ENCODE measurements at places on chromosomes 3 and 15.

DNA sequence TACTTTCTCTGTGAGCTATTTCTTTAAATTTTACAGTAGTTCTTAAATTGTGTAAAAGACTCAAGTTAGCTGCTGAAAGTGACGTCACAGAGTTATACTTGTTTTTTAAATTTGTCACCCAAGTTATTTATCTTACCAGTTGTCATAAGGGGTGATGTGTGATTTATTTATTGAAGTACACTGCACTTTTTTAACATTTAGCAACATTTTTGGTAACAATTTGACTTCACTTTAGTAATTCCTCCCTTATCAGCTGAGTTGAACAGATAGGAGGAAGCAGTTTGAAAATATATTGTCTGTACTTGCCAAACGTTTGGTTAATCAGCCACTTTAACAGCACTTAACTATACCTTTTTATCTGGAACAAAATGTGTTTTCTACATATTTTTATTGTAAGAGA, 3.8 kb downstream of the STT3B start:
- DNase-seq = no peak

DNA sequence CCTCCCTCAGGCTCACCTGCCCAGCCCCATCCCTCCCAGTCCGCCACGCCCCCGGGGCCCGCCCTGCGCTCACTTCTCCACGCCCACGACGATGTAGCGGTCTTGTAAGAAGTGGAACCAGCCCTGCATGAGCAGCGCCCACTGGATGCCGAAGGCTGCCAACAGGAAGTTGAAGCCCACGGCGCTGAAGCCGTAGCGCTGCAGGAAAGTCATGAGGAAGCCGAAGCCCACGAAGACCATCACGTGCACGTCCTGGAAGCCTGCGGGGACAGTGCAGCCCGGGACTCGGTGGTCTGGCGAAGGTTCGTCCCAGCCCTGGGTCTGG, 9.7 kb downstream of the RHCG start:
- DNase-seq = no peak

DNA sequence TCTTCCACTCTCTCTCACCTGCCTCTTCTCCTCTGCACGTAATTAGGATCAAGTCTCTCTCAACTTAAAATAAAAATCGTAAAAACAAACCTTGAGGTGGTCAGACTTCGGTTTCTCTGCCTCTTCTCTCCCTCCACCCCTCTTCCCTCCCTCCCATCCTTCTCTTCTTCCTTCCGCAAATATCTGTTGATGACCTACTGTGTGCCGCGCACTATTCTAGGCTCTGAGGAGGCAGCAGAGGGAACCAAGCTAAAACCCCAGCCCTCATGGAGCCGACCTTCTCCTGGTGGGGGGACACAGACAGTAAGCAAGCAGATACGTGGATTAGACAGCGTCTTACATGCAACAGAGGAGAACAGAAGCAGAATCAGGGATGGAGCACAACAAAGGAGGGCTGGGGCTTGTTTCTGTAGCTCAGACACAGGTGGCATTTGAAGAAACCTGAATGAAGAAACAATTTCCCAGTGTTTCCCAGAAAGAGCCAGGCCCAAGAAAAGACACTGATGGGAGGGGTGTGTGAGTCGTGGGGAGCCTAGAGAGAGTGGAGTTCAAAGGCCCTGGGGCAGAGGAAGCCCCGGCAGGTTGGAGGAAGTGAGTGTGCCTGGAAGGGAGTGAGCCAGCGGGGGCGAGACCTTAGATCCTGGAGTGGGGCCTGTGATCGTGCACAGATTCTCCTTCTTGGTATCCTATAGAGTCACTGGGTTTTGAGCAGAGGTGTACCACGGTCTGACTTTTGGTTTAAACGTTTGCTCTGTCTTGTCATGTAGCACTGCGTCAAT, 80.5 kb downstream of the TOP2B start:
- no peak for DNase-seq

GRCh38 chr3:8987645-8988383, 24.5 kb upstream of the RAD18 start:
- DNase-seq = no peak

GRCh38 chr3:40780925-40781406, 256.2 kb downstream of the ZNF621 start:
- no peak for DNase-seq

DNA sequence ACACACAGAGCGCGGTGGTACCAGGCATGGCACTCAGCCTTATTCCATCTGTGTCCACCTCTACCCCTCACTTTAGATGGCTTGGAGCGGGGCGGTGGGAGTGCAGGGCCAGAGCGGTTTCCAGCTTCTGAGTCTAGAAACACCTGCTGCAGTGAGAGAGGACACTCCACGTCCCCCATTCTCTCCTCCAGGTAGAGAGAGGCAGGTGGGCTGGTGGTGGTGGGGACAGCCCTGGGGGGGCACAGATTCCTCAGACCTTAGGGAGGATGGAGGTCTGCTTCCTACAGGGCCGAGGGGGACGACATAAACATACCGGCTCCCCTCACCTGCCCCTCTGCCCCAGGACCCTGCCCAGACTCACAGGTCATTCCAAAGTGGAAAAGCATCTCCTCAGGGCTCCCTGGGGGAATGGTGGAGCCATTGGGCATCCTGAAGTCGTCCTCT, 40.4 kb downstream of the MUC20 start:
- no peak for DNase-seq

GRCh38 chr3:14403619-14404155, 1.3 kb downstream of the SLC6A6 start:
- no peak for DNase-seq

GRCh38 chr3:94374439-94375161, 311.7 kb downstream of the NSUN3 start:
- DNase-seq = no peak

- DNase-seq = no peak
These were observed 278.5 kb upstream of the UMPS start for GRCh38 chr3:124451630-124452317.

- DNase-seq = no peak
These were observed 235.5 kb upstream of the IGF1R start for GRCh38 chr15:98412852-98413251.

GRCh38 chr3:149815321-149815720, 2.3 kb downstream of the RNF13 start:
- no peak for DNase-seq

DNA sequence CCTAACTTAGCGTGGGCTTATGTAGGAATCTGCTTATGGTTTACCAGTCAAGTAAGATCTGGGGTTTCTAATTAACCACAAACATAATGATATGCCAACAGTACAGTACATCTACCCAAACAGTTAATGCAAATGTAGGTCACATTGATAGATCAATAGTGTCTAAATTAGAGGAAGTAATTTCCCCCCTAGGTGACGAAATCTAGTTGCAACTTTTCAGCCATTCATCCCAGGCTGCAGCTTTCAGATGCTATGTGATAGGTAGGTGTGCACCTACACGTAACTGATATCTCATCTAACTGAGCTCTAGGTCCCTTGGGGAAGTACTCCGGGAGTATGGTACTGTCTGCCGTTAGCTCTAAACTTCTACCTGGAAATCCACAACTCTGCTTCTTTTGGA, 57.2 kb downstream of the CRTC3 start:
- DNase-seq = no peak

DNA sequence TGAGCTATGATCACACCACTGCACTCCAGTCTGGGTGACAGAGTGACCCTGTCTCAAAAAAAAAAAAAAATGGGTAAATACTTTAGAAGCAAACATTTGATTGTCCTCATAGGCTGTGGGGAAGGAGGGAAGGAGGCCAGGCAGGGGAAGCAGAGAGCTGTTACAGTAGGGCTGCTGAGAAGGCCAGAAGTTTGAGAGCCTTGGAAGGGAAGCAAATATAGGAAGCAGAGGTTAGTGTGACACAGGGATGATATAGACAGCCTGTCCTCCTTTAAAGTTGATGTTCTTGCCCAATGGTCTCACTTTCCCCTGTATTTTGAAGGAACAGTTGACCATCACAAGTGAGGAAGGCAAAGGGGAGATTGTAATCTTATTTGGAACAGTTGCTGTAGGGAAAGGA, 5.3 kb upstream of the ALPK3 start:
- DNase-seq = no peak

DNA sequence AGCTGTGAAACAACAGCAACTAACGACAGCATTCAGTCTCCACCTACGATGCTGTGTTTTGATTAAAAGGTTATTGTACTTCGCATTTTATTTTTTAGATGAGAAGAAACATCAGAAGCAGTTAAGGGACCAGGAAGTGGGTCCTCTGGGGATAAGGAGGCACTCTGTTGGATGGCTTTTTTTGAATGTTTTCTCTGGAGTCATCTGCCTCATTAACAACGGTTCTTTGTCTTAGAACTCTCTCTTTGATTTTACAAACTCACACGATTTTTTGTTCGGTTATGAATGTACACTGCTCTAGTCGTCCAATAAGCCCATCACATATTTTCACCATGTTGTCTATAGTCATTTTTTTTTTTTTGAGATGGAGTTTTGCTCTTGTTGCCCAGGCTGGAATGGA, 36.0 kb upstream of the ARPIN start:
- DNase-seq = no peak

DNA sequence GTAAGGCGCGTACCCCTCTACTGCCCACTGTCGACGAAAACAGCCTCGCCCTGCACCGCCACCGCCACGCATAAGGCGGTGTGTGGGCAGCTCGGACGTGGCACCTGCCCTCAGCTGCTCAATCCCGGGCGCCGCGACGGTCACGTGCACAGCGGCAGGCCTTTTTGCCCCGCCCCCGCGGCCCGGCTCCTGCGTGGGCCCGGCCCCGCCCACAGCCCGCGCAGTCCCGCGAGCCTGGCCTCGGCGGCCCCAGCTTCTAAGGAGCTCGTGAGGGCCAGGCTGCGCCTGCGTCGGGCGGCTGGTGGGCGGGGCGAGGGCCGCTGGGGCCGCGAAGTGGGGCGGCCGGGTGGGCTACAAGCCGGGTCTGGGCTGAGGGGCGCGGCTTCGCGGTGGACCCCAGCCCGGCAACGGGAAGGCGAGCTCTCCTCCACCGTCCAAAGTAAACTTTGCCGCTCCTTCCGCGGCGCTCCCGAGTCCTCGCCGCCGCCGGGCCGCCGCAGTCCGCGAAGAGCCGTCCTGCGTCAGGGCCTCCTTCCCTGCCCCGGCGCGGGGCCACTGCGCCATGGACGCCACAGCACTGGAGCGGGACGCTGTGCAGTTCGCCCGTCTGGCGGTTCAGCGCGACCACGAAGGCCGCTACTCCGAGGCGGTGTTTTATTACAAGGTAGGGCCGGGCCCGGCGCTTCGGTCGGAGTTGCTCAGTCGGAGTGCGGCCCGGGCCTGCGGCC, at the start of gene CAPN7:
Gene CAPN7, plus strand, starts transcription at position 313 of the 728 bp plus-strand sequence. Its CDS starts 250 bp downstream, at position 563.
- DNase-seq = no peak

GRCh38 chr15:38176691-38177090, 75.9 kb upstream of the SPRED1 start:
- no peak for DNase-seq

- DNase-seq = no peak
These were observed 121.4 kb downstream of the ADCY5 start for GRCh38 chr3:123327480-123327879.

DNA sequence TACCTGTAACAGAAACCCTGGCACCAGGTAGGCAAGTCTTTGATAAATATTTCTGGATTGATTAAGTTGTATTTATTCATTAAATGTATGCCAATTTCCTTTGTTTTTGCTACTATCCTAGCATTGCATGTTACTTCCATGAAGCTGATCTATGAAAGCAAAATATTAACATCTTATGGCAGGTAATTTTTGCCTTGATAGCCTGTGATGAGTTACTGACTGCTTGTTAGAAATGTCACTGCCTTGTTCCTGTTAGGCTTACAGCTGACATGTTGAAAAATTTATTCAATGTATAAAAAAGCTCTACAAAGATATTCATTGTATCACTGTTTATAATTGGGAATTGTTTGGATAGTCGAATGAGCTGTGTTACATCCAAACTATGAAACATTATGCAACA, 830.1 kb downstream of the TUSC7 start:
- DNase-seq = no peak

GRCh38 chr3:50255251-50255615, 13.7 kb upstream of the SEMA3B start:
- DNase-seq = peak; percentile 94

All from NCI-H1105 (cell line).